ENCODE measurements at places on chromosomes 6 and 20.
A peak's percentile ranks its signal among the peaks of the same experiment; 100 is the strongest.

DNA sequence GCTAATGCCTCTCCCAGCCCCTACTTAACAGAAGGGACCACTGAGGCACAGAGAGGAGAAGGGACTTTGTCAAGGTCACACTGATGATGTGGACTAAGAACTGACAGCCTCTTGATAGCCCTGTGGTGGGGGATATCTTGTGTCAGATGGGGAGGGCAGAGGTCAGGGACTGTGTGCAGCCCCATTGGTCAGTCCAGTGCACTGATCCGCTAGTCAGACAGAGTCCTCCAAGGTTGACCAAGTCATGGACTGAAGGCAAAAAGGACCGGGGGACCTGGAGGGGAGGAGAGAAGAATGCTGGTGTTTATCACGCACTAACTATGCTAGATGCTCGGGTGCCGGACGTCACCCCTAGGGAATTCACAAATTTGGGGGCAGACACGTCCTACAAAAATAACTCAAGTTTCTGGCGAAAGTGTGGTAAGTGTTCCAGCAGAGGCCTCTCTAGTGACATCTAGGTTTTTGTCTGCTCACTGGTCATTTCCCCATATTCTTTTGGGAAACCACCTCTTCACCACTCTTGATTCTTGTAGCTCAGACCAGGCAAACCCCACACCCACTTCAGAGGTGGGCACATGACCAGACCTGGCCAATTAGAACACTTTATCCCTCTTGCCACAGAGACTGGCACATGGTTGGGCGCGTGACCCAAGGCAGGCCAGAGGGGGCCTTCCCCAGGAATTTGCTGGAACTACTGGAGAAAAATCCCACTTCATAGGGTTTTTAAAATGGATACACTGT is 21.0 kb downstream of the TCF15 start:
- DNase-seq: peak; percentile 66

DNA sequence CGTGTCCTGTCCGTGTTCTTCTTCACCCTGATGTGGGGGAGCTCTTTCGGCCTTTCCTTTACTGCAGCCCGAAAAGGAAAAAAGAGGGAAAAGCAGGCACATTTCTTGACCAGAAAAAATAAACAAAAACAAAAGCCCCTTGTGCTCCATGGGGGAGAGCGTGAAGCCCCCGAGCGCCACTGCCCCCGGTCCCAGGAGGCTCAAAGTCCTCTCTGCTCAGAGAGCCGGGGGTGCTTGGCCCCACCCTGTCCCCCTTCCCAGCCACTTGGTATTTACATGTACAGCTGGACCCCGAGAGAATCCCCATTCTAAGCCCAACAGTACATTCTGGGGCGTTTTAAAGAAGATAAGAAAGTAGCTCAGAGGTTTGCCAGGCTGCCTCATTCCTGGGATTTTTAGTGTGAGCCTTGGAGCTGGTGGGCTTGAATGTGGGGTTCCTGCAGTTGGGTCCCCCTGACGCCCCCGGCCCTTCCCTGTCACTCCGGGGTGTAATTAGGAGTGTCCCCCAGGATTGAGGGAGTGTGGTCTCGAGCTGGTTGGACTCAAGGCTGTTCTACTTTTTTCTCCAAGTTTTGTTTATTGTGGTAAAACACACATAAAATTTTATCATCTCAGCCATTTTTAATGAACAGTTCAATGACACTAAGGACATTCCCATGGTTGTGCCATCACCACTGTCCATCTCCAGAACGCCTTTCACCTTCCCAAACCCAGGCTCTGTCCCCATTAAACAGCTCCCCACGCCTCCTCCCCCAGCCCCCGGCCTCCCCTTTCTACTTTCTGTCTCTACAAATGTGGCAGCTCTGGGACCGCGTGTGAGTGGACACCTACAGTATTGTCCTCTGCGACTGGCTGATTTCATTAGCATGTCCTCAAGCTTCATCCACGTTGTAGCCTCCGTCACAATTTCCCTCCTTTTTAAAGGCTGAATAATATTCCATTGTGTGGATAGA is 55.7 kb upstream of the BHLHE23 start:
- DNase-seq: no peak

- no peak for DNase-seq
These were observed 48.5 kb downstream of the MYH7B start for GRCh38 chr20:35004051-35004725.

DNA sequence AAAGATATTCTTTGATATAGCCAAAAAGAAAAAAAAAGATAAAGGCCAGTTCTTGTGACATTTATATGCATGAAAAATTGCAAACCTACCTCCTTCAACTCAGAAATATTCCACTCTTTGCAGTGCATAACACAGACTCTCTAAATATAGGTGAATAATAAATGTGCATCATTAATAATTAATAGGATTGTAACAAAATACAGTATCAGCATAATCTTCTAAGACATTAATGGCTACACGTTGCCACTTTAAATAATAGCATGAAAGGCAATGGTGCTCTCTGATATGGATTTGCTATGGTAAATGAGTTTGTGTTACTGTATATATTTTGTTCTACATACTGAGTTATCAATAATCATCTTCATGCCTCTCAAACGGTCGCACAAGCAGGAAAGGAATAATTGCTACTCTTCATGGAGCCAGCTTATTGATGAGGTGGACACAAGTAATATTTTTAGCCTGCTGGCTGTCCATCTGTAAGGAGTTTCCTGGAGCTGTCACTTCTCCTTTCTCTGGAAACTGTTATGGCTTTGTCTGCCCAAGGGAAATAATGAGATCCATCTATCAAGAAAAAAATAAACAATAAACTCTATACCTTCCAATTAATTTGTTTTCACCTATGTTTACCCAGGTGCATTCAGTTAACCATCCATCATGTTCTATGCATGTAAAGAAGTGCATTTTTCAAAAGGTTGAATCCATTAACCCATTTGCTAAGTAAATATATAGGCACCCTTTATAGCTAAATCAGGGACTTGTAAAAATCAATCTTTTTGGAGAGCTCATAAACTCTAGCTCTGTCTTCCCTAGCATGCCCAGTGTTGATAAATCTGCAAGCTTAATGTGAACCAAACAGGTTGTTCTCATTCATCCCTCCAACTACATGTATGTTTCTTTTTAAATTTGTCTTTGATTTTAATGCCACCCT is 253.0 kb downstream of the NKAIN2 start:
- DNase-seq: no peak

DNA sequence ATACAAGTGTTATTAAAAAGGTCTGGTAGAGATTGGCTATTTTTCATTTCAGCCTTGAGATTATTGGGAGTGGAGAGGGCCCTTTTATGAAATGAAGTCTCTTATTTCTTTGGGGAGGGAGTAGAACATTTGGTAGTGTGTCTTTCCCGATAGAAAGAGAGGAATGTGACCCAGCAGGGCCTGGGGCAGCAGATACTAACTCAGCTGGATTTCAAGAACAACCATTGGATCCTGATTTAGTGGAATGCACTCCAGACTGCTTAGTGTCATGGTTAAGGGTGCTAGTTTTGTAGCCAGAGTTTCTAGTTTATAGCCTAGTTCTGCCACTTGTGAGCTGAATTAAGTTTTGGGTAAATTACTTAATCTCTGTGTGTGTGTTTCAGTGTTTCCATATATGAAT is 18.4 kb upstream of the FLRT3 start:
- DNase-seq: no peak

GRCh38 chr6:39778581-39779255 is 13.5 kb upstream of the DAAM2 start:
- no peak for DNase-seq

GRCh38 chr6:96836631-96837080 is 621 bp downstream of the GPR63 start:
- no peak for DNase-seq

DNA sequence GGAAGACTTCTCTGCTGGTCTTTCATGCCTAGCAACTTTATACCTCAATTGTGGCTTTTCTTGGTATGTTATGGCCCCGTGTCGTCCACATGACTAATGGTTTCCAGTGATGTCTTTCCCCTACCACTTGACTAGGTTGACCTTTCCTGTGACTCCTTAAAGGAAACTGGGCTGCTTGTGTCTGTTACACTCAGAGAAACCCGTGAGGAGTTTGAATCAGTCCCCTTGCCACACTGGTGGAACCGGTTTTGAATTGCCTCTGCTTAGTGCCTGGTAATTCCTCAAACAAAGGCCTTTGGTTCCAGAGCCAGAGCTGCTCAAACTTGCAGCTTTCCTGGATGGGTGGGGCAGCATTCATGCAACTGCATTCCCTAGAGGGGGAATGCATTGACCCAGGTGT is 21.9 kb downstream of the ECT2L start:
- DNase-seq: no peak

DNA sequence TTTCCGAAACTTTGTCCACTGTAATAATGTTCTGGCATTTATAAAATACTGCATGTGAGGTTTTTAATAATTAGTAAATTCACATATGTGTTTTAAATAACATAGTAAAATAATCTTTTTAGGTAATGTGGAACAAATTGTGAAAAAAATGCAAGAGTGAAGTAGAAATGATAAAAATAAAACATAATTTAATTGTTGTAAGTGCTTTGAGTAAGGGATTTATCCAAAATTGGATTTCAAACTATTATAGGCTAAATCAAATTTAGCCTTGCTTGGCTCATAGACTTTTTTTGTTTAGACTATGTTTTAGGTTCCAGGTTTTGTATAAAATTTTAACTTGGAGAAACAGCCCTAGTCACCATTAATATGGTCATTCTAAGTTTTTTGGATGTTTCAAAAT is 1029.5 kb downstream of the PHF3 start:
- DNase-seq: no peak

GRCh38 chr6:11833626-11834592 is 55.3 kb upstream of the ADTRP start:
- peak; percentile 84 for DNase-seq
